ENCODE measurements at places on chromosomes 12 and 14.

DNA sequence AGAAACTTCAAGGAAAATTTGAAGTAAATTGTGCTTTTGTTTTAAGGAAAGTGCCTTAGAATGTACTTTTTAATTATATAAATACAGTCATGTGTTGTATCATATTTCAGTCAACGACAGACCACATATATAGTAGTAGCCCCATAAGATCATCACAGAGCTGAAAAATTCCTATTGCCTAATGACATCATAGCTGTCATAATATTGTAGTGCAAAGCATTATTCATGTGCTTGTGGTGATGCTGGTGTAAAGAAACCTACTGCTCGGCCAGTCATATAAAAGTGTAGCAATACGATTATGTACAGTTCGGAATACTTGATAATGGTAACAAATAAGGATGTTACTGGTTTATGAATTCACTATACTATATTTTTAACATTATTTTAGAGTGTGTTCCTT is 198.9 kb upstream of the SLC16A7 start:
- DNase-seq: no peak

GRCh38 chr14:55707365-55707804 is 127.4 kb downstream of the KTN1 start:
- no peak for DNase-seq

GRCh38 chr12:38386205-38386985 is 69.8 kb downstream of the ALG10B start:
- DNase-seq: no peak

GRCh38 chr12:2754208-2754607 is 40.6 kb upstream of the FKBP4 start:
- DNase-seq: no peak

- DNase-seq: no peak
Measured at GRCh38 chr14:32694795-32695449, 243.8 kb upstream of the NPAS3 start.

DNA sequence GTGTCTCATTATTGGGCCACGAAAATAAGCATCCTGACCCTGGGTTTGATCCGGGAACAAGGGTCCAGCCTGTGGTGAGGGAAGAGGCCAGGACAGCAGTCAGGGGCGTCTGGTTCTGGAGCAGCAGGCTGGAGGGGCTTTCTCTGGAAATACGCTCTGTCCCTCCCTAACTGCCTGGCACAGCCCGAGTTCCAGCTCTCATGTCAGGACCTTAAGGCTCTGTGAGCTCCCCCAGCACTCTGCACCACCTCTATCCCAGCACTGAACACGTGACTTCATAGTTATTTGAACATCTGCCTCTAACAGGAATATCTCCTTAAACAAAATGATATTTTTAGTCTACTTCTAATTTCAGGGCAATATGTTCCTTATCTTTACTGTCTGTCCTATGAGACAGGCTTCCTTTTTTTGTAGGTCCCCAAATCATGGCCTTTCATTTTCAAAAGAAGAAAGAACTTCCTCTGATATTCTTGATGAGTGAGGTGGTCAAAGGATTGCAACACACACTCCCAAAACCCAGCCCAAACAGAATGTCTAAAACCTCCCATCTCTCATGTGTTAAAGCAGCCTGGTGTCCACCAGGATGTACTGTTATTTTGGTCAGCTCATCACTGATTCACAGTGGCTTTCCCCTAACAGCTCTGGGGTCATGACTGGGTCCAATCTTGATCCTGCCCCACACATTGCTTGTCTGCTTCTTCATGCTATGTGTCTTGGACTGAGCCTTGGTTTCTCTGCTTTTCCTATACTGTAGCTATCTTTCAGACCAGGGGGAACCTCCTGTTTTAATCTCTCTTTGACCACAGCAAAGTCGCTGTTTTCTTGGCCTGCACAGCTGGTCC is 9.7 kb downstream of the AQP6 start:
- DNase-seq: no peak

DNA sequence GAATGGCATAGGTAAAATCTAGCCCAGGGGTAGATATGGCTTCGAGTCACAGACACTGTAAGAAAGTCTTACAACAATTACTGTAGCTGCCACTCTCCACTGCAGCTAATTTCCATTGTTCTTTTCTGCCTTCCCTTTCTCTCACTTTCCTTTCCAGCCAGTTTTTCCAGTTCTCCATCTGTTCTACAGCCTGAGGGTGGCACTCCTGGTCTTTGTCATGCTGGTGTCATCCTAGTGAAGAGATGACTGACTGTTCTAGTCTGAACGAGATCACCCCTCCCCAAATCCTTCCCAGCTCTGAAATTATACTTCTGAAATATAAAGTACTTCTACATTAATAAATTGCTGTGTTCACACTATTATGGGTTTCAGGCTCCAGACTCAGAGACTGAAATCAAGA is 74.2 kb upstream of the CSRP2 start:
- DNase-seq: peak; percentile 35

DNA sequence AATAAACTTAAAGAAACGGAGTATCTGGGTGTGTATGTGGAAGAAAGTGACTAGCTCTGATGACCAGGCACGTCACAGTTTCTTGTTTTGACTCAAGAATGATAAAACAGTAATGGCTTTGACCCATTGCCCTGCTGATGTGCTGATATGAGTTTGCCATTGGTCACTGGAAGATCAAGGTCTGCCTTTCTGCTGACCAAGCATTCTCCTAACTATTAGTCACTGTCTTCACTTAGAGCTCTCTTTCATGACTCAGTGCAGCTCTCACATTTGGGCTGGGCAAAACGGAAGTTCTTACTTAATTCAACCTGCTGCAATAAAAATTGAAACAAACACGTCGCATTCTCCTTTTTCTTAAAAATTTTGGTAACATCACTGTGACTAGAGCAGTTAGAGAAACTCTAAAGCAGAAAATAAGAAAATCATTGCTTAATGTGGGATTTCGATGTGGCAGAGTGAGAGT is 366.7 kb downstream of the BTG1 start:
- no peak for DNase-seq

- no peak for DNase-seq
Measured at GRCh38 chr14:82720946-82721345, 1187.3 kb upstream of the SEL1L start.

- peak; percentile 38 for DNase-seq
Measured at GRCh38 chr12:15151161-15152091, 69.8 kb downstream of the RERG start.

DNA sequence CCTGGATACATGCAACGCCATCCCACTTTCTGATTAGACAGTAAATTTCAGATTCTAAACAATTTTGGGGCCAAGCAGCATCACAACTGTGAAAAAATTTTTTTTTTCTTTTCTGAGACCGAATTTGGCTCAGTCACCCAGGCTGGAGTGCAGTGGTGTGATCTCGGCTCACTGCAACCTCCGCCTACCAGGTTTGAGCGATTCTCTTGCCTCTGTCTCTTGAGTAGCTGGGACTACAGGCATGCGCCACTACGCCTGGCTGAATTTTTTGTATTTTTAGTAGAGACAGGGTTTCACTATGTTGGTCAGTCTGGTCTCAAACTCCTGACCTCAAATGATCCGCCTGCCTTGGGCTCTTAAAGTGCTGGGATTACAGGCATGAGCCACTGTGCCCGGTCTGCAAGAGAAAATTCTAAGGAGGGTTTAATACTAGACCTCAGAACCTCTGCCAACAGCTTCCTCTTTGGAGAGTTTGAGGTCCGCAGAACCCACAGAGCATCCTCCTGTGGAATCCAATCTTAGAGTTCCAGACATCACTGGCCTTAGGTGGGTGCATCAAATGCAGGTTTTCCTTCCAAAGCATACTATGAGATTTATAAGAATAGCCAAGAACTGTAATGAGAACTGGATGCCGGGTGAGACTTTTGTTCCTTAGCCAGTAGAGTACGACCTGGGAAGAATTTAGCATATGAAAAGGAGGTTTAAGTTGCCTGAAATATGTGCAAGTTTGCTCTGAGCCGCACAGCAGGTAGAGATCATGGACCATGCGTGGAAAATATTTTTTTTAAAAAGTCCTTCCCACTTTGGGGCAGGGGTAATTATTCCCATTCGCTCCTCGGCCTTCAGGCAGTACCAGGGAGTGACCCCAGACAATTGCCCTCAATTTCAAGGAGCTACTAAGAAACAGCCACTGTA is 7.8 kb upstream of the PHC1 start:
- DNase-seq: no peak

GRCh38 chr12:47408171-47408871 is 297.5 kb downstream of the RPAP3 start:
- DNase-seq: no peak

GRCh38 chr12:56900583-56900982 is 33.6 kb downstream of the SDR9C7 start:
- DNase-seq: no peak

DNA sequence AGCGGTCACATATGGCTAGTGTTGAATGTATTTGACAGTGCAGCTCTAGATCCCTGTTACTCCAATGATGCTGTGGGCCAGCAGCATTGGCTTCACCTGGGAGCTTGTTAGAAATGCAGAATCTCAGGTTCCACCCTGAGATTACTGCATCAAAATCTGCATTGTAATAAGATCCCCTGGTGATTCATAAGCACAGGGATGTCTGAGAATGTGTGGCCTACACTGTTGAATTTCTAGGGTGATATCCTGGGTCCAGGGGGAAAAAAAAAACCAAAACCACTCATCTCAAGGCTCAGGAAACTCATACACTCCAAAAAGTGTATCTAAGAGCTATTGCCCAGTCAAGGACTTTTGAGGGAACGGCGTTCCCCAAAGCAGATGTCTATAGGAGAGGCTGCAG is 196.8 kb downstream of the PPM1H start:
- DNase-seq: no peak

DNA sequence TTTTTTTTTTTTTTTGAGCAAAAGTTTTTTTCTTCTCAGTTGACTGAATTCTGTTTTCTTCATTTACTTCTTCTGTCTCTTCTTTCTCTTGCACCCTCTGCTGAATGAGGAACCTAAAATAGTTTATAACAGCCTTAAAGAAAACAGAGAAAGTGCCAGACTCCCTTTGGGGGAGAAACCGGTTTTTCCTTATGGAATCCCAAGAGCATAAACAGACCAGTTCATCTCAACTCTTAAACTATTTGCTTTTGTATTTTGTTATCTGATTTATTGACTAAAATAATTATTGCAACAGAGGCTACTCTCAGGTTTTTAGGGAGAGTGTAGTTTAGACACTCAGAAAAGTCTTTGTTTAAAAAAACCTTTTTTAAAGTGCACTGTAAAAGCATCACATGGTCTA is 30.2 kb downstream of the ST8SIA1 start:
- no peak for DNase-seq

GRCh38 chr14:57302883-57303282 is 34.1 kb downstream of the AP5M1 start:
- DNase-seq: no peak

DNA sequence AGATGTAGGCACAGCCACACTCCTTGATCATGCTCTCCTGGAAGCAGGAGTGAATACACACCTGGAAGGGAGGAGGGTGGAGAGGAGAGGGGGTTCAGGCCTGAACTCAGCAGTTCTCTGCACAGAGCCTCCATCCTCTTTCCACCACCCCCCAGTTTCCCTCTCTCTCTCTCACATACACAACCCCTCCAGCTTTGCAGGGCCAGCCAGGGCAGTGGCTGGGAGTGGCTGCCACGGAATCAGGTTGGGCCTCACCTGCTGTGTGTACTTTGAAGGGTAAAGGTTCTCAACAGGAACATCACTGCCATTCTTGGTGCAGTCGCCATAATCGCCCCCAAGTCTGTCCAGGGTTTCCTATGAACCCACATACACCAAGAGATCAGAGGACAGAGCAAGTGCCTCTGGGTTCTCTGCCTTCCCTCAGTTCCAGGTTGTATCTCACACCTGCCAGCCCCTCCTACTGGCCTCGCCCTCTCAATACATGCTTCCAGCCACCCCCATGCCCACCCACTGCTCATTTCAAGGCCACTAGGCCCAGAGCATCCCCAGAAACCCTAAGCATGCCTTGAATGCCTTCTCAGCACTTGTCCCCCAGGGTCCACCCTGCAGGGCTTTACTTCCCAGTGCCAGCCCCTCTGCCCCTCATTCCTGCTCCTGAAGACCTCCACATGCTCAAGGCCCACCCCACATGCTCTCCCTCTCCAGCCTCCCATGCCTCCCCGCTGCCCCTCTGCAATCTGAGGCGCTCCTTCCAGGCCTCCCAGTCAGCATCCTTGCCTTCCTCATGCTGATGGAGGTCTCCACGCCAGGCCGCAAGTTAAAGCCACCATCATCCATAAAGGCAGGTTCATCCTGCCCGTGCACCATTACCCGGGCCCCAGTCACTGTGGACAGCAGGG is 12.9 kb upstream of the TNFRSF1A start:
- DNase-seq: no peak

DNA sequence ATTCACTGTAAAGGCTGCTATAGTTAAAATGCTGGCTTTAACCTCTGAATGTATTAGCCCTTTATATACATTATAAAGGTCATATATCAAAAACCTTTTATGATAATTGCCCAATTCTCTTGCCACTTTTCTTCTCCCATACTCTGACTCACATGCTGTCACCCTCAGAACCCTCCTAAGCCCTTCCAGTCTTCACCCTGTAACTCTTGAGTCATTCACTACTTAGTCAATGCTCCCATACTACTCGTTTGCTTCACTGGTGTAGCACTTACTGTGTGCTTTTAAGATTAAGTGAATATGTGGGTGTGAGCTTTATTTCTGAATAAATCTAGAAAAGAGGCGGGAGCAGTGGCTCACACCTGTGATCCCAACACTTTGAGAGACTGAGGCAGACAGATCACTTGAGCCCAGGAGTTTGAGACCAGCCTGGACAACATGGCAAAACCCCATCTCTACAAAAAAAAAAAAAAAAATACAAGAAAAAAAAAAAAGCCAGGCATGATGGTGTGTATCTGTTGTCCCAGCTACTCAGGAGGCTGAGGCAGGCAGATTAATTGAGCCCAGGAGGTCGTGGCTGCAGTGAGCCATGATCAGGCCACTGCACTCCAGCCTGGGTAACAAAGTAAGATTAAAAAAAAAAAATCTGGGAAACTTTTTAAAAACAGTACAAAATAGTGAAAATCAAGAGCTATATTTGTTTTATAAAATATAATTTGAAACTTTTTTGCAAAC is 37.6 kb downstream of the SPATA7 start:
- no peak for DNase-seq

DNA sequence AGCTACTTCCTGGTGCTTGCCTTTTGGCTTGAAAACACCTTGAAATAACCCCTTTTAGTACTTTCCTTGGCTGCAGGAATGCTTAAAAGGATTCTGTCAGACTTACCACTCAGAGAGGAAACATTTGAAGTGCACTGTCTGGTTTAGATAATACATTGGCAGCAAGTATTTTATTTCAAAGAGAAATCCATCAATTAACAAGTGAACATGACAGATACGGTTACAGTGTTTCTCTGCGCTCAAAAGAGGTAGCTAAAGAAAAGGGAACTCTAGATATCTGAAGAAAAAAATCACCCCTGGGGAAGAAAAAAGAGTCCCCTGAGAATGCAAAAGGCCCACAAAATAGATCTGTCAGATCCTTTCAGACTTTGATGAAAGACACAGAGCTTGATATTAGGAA is 421.9 kb downstream of the LRFN5 start:
- no peak for DNase-seq

DNA sequence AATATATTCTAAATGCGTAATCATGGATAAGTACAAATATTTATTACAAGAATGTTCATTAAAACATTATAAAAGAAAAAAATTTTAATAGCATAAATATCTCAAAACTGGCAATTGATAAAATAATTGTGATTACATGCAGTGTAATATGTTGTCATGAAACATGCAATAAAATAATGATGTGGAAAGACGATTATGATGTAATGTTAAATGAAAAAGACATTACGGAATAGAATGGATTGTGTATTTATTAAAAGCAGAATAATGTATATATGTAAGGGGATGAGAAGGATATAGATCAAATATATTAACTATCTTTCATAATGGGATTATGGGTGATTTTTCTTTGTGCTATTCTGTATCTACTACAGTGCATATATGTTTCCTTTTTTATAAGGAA is 32.8 kb downstream of the NDUFA9 start:
- no peak for DNase-seq

All from BE2C (cell line).